ENCODE measurements at places on chromosomes 13 and 19.

DNA sequence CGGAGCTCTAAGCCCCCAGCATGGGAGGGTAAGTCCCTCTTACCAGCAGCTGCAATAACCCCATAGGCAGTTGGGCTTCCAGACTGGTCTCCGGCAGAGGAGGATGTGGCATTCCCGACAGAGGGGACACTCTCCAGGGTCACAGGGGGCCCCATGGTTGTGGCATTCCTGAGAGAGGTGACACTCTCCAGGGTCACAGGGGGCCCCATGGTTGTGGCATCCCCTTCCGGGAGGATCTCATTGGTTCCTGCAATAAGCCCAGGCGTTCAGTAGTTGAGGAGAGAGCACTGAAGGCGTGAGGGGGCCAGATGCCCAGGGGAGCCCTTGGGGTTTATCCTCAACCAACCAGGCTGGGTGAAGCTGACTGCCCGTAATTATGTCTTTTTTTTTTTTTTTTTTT lies 5.4 kb downstream of the CD320 start:
- no peak for DNase-seq

- peak; percentile 53 for DNase-seq
Observed at GRCh38 chr19:3243819-3244700, 19.6 kb downstream of the CELF5 start.

- DNase-seq = no peak
Observed at GRCh38 chr19:53007606-53008005, 6.1 kb upstream of the ERVV-1 start.

DNA sequence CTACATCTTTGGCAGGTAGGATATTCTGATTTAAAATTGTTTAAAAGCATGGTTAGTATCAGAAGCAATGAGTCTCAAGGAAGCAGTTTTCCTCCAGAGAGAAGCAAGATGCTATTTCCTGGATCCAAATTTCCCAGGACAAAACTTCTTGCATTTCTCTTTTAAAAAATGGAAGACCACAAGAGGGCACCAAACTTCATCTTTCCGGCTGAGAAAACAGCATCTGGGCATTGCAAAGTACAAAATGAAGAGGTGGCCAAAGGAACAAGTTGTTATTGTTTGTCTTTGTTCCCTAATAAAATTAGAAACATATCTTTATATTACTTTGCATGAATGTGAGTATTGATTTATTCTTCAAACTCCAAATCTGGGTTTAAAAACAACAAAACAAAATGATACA lies 60.0 kb upstream of the LRCH1 start:
- no peak for DNase-seq
